ENCODE measurements at places on chromosomes 5 and 9. TPM values are rescaled to one million over a fixed set of nuclear protein-coding genes. Genes with fewer than 3 reads are reported as not detected.

TRIM36 gene
- total RNA-seq, result 1.6 TPM

SH3PXD2B gene
- total RNA-seq, result 14.6 TPM

ANXA2R gene
- total RNA-seq, result 0.40 TPM

ARHGEF28 gene
- total RNA-seq, result 29.8 TPM

LCN1 gene
- not detected for total RNA-seq

NR3C1 gene
- 42.2 TPM for total RNA-seq

IL9 gene
- not detected for total RNA-seq

LIFR gene
- total RNA-seq, result 17.0 TPM

IL17B gene
- not detected for total RNA-seq

ADAMTS2 gene
- 1.5 TPM for total RNA-seq

PCDHB4 gene
- 4.0 TPM for total RNA-seq

RNF224 gene
- total RNA-seq, result not detected

PCDHGA4 gene
- total RNA-seq, result 1.8 TPM

FBP2 gene
- 0.95 TPM for total RNA-seq

CSF2 gene
- total RNA-seq, result not detected

SH3GL2 gene
- total RNA-seq, result 1.5 TPM

ADAMTS19 gene
- total RNA-seq, result 0.22 TPM

SPATA9 gene
- 0.51 TPM for total RNA-seq

SHISAL2B gene
- 1.2 TPM for total RNA-seq

MAN1B1 gene
- 22.0 TPM for total RNA-seq

RGS7BP gene
- 0.04 TPM for total RNA-seq

DBH gene
- not detected for total RNA-seq

PCDHB6 gene
- total RNA-seq, result 0.51 TPM

PCDHA10 gene
- 4.2 TPM for total RNA-seq

ADCY2 gene
- 0.51 TPM for total RNA-seq

IFNA2 gene
- not detected for total RNA-seq

KIF24 gene
- total RNA-seq, result 0.37 TPM

TNC gene
- 0.55 TPM for total RNA-seq

TMEM161B gene
- total RNA-seq, result 6.6 TPM

CNTLN gene
- total RNA-seq, result 2.4 TPM

FIBCD1 gene
- total RNA-seq, result not detected

GCNT4 gene
- total RNA-seq, result 1.5 TPM

CARD9 gene
- 5.1 TPM for total RNA-seq

ARL15 gene
- 5.5 TPM for total RNA-seq

ROR2 gene
- 0.67 TPM for total RNA-seq

AOPEP gene
- 140 TPM for total RNA-seq

OTP gene
- not detected for total RNA-seq

WHRN gene
- total RNA-seq, result 7.2 TPM

IFNA13 gene
- total RNA-seq, result not detected

TAF11L10 gene
- total RNA-seq, result not detected

MLANA gene
- not detected for total RNA-seq
